ENCODE measurements at places on chromosomes 6 and 20. TPM values are rescaled to one million over a fixed set of nuclear protein-coding genes. Genes with fewer than 3 reads are reported as not detected.

Gene PKIB
- total RNA-seq = 1.3 TPM

Gene ZSCAN23
- 5.1 TPM for total RNA-seq

Gene DEFB110
- total RNA-seq = not detected

Gene MUC22
- total RNA-seq = not detected

Gene PLEKHG1
- 5.4 TPM for total RNA-seq

Gene FAM83B
- under 0.01 TPM for total RNA-seq

Gene SOX18
- total RNA-seq = not detected

Gene SLC22A23
- 5.1 TPM for total RNA-seq

Gene TDRD6
- 0.33 TPM for total RNA-seq

Gene THEMIS
- total RNA-seq = not detected

Gene LATS1
- total RNA-seq = 7.4 TPM

Gene DNAH8
- under 0.01 TPM for total RNA-seq

Gene STMN3
- 16.4 TPM for total RNA-seq

Gene SLC17A1
- not detected for total RNA-seq

Gene FAM162B
- total RNA-seq = 13.1 TPM
